ENCODE measurements at places on chromosomes 16 and 17.
A peak's percentile ranks its signal among the peaks of the same experiment; 100 is the strongest.

- DNase-seq = no peak
These were observed 23.8 kb downstream of the AKAP1 start for GRCh38 chr17:57108671-57109392.

GRCh38 chr16:13093661-13094060, 192.3 kb downstream of the SHISA9 start:
- no peak for DNase-seq

DNA sequence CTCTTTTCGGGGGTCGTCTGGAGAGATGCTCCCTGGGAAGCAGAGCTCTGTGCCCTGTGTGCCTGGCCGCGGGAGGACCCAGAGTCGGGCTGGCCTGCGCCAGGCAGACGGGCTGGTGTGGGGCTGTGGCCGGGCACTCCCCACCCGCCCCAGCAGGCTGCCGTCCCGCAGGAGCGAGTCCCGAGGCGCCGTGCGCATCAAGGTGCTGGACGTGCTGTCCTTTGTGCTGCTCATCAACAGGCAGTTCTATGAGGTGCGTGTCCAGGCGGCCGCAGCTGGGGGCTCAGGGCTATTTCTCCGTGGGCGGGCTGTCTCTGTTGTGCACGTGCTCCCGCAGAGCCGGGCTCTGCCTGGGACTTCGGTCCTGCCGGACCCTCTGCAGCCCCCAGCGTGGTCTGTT, 15.0 kb downstream of the TSC2 start:
- DNase-seq = no peak

DNA sequence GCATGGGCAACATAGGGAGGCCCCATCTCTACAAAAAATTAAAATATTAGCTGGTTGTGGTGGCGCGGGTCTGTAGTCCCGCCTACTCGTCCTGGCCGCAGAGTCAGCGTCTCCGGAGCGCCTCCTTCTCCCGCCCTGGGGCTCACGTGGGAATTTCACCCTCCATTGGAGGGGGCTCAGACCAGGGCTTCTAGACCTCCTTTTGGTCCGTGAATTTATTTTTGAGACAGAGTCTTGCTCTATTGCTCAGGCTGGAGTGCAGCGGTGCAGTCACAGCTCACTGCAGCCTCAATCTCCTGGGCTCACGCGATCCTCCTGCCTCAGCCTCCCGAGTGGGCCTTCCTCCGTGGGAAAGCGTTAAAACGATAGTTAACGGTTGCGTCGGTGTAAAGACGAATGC, 394 bp upstream of the NME4 start:
- peak; percentile 35 for DNase-seq

- DNase-seq = no peak
These were observed 1.4 kb downstream of the MRPS7 start for GRCh38 chr17:75263055-75263454.

DNA sequence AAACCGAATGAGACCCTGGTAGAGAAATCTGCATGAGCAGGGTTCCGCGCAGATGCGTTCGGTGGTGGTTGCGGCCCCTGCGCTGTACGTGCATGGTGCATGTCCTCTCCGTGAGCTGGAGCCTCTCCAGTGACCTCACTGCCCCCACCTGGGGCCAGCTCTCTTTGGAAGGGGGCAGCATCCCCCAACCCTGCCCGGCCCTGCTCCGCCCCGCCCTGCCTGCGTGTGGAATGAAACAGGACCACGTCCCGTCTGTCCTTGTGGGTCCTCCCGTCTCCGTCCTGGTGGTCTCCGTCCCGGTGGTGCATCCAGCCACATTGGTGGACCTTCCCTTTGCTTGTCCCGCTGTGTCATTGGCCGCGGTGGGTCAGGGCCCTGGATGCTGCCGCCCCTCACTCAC, 84.9 kb downstream of the AMFR start:
- no peak for DNase-seq

DNA sequence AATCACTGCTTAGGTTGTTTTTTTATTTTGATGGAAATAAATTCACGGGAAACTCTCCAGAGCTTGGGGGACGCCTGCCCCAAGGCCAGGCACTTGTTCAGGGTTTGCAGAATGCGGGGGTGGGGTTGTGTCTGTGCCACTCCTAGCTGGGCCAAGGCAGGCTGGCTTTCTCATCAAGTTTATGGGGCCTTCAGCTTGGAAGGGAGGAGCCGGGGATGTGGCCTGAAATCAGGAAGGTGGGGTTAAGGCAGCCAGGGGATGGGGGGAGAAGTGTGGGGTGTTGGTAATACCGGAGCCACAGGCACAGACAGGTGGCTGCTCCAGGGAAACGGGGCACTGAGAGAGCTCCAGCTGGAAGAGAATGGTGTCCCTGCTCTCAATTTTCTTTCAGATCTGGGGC, 1.7 kb upstream of the CHAD start:
- no peak for DNase-seq

DNA sequence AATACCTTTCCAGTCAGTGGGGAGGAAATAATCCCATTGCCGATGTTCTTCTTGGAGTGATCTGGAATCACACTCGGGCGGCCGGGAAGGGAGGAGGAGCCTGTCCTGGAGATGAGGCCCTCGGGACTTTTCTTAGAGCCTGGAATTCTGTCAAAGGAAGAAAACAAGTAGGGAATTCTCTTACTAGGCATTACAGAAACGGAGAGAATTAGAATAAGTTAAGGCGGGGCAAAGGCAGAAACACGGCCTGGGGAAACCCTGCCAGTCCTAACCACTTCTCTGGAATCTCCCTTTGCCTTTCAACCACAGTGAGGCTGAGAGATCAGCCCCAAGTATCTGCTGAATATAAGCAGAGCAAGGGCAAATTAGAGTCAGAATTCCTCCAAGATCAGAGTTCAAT, 27.8 kb downstream of the USP36 start:
- DNase-seq = no peak

DNA sequence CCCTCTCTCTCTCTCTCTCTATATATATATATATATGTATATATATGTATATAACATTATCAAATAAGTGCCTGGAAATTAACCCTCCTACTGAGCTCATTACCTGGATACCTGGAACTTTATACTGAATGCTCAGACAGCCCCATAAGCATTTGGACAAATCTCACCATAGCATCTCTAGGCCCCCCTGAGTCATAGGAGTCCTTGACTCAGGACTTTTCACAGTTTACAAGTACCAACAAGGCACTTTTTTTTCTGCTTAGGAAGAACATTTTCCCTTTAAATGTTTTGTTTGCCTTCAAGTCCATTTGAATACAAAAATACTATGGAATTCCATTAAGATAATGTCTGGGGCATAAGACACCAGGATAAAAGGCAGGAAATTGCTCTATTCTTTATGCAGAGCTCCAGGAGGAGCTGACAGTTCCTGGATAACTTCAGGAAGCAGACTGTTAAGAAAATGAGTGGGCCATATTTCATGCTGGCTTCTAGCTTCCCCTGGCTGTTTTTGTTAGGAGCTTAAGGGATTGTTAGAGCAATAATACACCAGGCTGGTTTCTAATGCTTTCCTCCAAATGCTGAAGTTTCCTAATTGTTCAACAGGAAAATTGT, 171.7 kb upstream of the ASIC2 start:
- no peak for DNase-seq

DNA sequence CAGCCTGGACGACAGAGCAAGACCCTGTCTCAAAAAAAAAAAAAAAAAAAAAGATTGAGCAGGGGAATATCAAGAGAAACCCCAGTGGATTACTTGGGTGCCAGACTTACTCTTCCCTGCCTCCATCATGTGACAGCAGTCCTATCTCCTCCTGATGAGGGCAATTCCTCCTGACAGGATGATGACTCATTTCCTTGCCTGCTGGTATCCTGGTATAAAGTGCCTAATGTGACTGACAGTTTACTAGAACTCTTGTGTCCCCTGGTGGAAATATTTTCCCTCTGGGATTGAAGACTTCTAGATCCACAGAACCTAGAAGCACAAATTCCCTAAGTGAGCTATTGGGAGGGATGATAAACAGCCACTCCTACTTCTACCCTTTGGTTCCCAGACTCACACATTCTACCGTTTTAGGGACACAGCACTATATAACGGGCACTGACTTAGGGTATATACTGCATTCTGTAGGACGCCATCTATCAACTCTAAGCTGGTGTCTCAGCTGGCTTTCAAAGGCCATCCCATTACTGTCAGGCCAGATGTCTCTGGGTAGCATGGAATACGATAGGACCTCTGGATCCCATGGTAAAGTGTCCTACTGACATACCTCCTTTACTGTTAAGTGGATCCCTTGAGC, 114.6 kb upstream of the MED13 start:
- no peak for DNase-seq

DNA sequence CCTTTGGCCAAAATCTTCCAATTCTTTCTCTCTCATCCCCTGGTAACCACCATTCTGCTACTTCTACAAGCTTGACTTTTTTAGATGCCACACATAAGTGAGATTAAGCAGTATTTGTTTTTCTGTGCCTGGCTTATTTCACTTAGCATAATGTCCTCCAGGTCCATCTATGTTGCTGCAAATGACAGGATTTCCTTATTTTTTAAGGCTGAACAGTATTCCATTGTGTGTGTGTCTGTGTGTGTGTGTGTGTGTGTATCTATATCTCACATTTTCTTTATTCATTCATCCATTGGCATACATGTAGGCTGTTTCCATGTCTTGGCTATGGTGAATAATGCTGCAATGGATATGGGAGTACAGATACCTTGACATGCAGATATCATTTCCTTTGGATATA, 6.1 kb downstream of the ACACA start:
- no peak for DNase-seq

DNA sequence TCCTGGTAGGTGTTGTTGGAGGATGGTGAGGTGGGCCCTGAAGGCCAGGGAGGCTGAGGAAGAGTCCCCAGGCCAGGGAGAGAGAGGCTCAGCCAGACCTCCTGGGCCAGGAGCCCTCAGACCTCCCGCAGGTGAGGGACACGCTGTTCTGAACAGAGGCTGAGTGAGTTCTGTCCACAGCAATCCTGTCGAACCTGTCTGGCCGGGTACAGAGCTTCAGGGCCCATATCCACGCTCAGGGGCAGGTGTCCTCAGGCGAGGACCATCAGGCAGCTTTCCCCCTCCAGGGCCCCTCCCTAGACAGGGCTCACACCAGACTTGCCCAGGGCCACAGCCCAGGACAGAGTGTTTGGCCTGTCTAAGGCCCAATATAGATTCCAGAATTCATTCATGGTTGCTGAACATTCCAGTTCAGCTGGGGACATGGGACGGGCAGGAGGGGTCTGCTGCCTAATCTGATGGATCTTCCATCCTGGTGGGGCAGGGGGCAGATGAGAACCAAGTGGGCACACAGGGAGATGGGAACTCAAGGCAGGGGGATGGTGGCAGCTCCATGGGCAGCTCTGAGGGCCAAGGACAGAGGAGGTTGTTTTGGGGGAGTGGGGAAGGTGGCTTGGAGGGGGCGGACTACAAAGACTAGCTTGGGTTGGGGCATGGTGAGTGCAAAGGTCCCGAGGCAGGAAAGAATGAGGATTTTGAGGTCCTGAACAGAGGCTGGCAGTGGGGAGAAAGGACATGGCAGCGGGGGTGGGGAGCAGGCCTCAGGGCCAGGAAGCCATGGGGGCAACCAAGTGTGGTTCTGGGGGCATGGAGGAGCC, 23.4 kb upstream of the MPRIP start:
- no peak for DNase-seq

DNA sequence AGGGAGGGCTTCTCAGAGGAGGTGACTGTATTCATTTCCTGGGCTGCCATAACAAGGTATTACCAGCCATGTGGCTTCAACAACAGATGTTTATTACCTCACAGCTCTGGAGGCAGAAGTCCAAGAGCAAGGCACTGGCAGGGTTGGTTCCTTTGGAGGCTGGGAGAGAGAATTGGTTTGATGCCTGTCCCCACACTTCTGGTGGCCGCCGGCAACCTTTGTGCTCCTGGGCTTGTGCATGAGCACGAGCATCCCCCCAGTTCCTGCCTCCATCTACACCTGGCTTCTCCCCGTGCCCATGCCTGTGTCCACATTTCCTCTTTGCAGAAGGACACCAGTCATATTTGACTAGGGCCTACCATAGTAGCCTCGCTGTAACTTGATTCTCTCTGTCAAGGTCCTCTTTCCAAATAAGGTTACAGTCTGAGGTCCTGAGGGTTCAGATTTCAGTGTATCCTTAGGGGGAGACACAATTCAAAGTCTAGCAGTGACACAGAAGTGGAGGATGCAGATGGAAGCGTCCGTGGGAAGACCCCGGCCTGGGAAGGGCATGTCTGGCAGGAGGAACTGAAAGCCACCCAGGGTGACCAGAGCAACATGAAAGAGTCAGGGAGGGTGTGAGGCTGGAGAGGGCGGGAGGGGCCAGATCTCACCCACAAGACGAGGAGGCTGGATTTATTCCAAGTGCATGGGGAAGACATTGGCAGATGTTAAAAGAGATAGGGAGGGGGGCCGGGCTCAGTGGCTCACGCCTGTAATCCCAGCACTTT, 188.2 kb upstream of the HSBP1 start:
- no peak for DNase-seq

DNA sequence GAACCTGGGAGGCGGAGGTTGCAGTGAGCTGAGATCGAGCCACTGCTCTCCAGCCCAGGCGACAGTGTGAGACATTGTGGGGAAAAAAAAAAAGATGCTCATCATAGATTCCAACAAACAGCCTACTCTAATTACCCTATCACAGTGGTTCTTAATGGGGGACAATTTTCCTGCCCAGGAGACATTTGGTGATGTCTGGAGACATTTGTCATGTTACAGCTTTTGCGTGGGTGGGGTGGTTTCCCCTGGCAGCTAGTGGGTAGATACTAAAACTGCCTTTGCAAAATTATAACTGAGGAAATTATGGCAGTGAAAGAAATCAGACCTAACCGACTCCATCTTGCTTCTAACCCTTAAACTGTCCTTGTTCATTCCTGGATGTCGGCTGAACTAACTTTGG, 92.5 kb upstream of the RBL2 start:
- no peak for DNase-seq

DNA sequence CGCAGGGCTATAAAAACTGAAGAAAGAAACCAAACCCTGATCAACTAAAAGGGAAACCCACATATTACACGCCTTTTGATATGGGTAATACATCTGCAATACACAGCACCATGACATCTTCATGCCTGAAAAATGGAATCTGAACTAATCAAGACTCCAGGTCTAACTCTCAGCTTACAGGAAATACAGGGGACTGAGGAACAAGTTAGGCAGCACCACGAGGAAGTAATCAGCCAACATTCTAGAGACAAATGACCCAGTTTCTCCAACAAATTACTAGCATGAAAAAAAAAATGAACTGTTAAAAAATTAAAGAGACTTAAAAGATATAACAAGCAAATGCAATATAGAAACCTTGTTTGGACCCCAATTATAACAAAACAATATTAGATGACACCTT, 9.1 kb downstream of the SLC39A11 start:
- DNase-seq = no peak

DNA sequence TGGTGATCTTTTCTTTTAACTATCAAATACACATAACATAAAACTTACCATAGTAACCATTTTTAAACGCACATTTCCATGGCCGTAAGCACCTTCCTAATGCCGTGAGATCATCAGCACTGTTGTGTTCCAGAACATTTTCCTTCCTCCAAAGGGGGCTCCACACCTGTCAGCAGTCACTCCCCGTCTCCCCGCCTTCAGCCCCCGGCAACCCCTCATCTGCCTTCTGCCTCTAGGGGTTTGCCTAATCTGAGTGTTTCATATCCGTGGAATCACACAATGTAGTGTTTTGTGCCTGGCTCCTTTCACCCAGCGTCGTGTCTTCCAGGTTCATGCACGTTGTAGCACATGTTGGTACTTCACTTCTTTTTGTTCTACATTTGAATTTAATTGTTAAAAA, 350.1 kb upstream of the TNRC6C start:
- no peak for DNase-seq

GRCh38 chr17:50022463-50023130, 27.6 kb upstream of the DLX3 start:
- DNase-seq = no peak

- DNase-seq = no peak
These were observed 539.4 kb downstream of the MAF start for GRCh38 chr16:79061181-79061580.

All from hypothalamus (tissue), 51 donors.